ENCODE measurements at places on chromosomes 11 and 22.

DNA sequence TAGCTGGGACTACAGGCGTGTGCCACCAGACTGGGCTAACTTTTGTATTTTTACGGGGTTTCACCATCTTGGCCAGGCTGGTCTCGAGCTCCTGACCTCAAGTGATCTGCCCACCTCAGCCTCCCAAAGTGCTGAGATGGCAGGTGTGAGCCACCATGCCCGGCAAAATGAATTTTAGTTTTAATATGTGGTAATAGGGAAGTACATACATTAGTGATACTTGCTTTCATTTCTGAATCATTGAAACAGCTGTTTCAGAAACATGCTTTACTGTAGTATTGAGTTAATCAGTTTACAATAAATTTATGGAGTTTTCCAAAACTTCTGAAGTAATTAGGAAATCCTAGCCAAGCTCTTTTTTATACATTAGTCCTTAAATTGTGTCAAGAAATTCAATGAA is 15.6 kb downstream of the PCF11 start:
- no peak for DNase-seq

- DNase-seq: no peak
Measured at GRCh38 chr11:71309181-71309580, 56.8 kb upstream of the SHANK2 start.

DNA sequence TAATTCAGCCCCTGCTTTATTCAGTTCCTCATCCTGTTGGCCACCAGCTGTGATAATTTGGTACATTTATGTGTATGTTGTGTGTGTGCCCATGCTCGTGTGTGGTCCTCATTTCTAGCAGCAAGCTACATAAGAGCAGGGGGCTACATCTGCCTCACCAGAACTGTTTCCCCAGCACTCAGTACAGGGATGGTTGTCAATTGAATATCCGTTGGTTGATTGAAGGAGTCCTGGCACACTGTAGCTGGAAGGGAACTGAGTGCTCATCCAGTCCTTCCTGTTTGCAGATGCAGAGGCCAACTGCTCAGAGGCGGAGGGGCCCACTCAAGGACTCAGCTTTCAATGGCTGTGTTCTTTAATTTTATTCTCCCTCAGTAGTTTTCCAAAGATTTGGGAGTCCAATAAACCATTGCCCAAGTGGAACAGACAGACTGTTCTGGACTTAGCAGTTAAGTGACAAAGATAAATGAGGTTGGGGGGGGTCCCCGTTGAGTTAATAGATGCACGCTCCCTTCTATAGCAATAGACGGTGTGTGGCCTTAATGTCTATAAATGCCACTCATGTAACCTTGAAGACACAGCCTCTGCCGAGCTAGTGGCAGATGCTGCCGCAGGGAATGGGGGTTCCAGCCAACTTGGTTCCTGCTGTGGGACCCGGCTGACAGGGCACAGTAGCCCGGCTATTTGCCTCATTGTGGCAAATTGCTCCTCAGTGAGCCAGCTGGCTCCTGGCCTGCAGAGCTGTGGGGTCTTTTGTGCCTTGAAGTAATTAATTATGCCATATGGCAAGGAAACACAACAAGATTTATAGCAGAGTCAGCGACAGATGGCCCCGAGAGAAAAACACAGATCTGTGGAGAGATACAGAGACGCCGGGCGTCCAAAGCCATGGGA is 71.4 kb upstream of the GRK3 start:
- no peak for DNase-seq

- DNase-seq: no peak
Measured at GRCh38 chr22:40397396-40397795, 27.0 kb downstream of the SGSM3 start.

- no peak for DNase-seq
Measured at GRCh38 chr11:111193924-111194490, 51.5 kb upstream of the POU2AF2 start.

- DNase-seq: no peak
Measured at GRCh38 chr11:124760806-124761205, 1.3 kb downstream of the ESAM start.

- no peak for DNase-seq
Measured at GRCh38 chr11:43467958-43468357, 109.2 kb downstream of the TTC17 start.

GRCh38 chr11:134200688-134201087 is 23.1 kb downstream of the NCAPD3 start:
- DNase-seq: no peak

- DNase-seq: no peak
Measured at GRCh38 chr22:46564084-46564714, 26.8 kb upstream of the CELSR1 start.

GRCh38 chr22:29459773-29460172 is 20.2 kb upstream of the NEFH start:
- no peak for DNase-seq

GRCh38 chr11:126189109-126189929 is 22.1 kb downstream of the RPUSD4 start:
- no peak for DNase-seq

GRCh38 chr22:21632237-21632895 is at the start of gene CCDC116:
Gene CCDC116 (plus strand): TSS chr22:21632760. CDS start chr22:21633182, 422 bp downstream.
- DNase-seq: no peak

GRCh38 chr11:19648321-19648720 is 64.3 kb upstream of the NAV2 start:
- DNase-seq: no peak

GRCh38 chr22:47298017-47298785 is 535.8 kb downstream of the TBC1D22A start:
- DNase-seq: no peak

- DNase-seq: no peak
Measured at GRCh38 chr11:44359162-44359561, 49.2 kb upstream of the ALX4 start.

- no peak for DNase-seq
Measured at GRCh38 chr11:59918987-59919589, 19.1 kb upstream of the OOSP1 start.
